ENCODE measurements at places on chromosomes 5 and 9.

DNA sequence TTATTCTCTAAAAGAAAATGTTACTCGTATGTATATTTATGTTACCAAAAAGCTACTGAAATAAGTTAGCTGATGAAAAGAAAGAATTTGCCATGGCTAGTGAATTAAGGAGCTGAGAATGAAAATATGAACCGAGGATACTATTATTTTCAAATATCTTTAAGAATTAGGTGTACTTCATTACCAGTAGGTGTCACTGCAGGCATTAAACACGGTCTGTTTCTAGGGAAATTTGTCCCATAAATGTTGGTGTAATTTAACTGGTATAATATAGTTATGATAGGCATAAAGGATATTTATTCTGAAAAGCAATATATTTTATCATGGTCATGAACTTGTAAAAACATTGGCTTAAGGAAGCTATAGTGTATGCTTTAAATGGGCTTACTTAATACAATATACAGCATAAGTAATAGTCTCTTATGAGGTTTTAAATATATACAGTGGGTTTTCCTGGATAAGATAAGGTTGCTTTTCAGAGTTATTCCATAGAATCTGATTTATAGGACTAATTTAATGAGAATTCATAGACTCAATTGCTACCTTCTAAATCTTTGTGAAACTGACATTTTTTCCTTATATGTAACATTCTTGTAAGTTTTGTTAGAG, 72.4 kb upstream of the MPDZ start:
- DNase-seq = no peak

- DNase-seq = no peak
These were observed 26.7 kb downstream of the PITX1 start for GRCh38 chr5:135007305-135007704.

GRCh38 chr5:32027717-32028458, 146.2 kb downstream of the GOLPH3 start:
- no peak for DNase-seq

DNA sequence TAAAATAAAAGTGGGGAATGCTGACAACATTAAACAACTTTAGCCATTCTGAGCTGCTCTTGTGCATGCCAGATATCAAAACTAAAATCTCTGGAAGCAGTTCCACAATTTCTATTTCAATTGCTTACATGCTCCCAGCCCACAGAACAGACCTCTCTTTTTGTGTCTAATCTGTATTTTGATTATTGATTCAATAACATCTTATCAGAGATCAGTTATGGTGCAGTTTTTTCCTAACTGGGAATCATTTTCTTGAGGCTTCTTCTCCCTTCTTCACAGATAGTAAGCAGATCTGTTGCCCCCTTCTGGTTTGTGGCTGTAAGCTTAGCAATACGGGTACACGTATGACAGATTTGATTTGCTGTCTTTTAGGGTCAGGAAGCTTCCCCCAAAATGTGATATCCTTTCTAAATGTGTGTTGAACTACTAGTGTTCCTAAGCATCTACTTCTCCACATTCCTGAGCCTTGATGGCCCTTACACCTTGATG, 39.4 kb downstream of the MRPS27 start:
- DNase-seq = no peak

DNA sequence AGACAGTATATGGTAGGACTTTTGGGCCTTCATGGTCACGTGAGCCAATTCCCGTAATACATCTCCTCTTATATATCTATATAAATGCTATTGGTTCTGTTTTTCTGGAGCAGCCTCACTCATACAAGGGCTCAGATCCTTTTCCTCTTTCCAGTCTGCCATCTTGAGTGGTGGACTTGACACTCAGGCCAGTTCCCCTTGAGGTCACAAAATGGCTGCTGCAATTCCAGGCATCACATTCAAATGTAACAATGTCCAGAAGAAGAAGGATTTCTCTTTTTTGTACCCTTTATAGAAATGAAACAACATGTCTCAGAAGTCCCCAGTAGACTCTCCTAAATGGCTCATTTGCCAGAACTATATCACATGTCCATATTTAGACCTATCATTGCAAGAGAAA, 4.5 kb downstream of the GPR150 start:
- no peak for DNase-seq

DNA sequence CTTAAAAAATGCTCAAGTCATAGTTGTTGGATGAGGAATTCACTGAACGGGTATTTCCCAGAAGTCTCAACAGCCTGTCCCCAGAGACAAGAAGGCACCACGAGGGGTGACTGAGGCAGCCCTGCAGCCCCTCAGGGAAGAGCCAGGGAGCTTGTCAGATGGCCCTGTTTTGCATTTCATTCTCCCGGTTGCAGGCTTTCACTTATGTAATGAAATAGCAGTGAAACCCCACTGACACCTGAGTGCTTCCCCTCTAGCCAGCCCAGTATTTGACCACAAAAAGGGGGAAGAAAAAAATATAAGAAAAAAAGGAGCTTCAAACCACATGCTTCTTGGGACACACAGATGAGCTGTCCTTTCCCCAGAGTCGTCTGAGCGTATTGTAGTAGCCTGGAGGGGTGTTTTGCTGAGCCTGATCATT, 75.3 kb upstream of the IL12B start:
- DNase-seq = no peak

DNA sequence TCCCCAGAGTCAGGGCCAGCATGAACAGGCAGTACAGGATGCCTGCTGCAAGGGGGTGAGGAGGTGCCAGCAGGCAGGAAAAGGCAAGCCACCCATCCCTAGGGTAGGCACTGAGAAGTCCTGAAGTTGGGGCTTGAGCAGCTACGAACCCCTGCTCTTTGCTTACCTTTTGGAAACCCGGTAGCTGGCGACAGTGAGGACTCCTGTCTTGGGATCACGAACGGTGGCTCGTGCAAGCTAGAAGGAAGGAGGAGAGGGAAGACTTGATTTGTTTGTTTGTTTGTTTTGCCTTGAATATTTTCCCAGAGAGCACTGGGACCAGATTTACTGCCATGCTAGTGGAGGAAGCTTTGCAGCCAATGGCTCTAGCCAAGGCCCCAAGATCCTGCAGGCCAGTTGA, 23.7 kb downstream of the P4HA2 start:
- DNase-seq = no peak

DNA sequence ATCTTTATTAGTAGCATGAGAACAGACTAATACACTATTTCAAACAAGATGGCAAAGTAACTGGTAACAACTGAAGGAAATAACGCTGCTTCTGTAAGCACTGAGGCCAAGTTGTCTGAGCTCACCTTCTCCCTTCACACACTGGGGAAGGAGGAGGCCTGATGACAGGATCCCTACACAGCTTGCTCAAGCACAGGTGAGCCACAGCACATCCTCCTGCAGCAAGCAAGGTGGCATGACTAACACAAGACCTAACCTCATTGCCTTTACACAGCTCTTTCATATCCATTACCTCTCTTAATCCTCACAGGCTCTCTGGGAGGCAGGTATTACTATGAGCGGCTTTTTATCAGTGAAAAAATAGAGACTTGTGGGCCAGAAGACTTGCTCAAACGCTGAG, 83.3 kb downstream of the ARL15 start:
- no peak for DNase-seq

DNA sequence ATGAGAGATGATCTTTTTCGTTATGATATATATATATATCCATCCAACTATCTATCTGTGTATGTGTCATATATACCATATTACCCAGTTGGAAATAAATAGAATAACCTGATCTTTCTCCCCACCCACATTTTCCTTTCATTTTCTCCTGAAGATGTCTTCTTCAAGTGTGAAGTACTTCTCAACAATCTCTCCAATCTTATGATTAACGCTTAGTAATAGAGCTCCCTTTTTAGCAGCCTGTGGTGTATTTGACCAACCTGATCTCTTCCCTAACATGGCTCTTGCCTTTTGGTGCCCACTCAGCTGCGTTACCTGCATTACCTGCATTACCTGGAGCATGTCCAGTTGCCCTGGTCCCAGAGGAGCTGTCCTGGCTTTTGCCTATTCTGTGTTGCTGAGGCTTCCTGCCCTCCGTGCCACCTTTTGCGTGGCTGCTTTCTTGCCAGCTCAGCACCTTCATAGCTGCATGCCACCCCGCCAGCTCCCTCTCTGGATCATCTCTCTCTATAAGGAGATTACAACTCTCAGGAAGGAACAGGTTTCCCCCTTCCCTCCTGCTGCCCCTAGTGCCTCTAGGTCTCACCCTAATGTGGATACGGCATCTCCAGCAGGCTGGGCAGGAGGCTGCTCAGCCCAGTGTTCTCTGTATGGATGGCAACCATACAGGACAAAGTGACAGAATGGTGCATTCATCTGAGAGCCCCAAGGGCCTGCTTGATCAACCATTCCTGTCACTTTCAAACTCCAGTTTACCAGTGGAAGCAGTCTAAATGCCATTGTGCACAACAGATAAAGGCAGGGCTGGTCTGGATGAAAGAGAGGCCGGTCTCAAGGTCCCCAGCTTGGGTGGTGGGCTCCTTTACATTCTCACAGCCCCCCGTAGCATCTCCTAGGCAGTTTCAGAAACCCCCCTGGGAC, 126.7 kb downstream of the GADD45G start:
- DNase-seq = no peak

- peak; percentile 16 for DNase-seq
These were observed 17.1 kb downstream of the MTREX start for GRCh38 chr5:55324815-55325418.

DNA sequence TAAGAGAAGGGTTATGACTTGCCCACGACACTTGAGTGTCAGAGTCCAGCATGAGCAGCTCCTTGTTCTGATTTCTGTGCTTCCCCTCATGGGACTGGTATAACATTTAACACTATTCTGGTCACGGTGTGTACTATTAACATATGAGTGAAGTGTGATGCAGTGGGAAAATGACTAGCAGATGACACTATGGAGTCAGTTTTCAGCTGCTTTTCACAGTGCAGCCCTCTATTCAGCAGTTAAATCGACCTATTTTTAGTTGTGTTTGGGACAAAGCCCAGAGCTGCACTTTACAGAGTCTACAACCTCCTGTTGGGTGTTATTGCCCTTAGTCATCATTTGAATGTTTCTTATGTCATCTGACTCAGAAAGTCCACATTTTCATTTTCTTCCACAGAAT, 59.1 kb downstream of the CHSY3 start:
- DNase-seq = no peak

GRCh38 chr5:36734422-36734821, 128.0 kb downstream of the SLC1A3 start:
- no peak for DNase-seq

GRCh38 chr5:151064916-151065499, 15.8 kb downstream of the TNIP1 start:
- DNase-seq = no peak

DNA sequence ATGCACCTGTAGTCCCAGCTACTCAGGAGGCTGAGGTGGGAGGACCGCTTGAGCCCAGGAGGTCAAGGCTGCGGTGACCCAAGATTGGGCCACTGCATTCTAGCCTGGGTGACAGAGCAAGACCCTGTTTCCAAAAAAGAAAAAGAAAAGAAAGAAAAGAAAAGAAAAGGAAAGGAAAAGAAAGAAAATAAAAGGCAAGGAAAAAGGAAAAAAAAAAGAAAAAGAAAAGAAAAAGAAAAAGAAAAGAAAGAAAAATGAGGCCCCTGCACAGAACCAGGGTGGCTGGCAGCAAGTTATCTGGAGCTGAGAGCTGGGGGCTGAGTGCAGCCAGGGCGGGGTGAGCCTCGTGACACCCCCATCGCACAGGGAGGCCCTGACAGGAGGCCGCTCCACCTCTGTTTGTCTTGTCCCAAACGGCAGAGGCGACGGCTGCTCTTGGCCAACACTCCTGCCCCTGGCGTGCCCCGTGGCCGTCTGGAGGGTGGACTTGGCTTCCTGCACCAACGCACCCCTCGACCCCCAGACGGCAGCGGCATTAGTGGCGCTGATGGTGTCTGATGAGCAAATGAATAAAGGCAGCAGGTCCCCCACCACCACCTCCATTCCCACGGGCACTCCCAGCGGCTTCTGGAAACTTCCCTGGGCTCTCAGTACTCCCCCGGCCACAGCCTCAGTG, 16.7 kb downstream of the EXD3 start:
- DNase-seq = no peak

DNA sequence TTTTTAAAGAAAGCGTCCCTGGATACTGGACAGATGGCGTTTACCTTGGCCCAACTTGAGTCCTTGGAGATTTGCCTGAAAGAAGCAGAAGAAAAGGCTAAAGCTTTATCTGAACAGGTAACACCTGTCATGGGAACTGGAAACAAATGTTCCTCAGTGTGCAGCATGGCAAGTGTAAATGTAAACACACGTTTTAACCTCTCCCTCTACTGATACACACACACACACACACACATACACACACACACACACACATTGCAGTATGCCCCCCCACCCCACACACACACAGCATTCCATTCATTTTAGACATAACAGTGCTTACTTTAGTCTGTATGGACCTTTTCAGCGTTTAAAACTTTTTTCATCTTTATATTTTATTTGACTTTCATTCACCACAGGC, 51.1 kb downstream of the CCDC192 start:
- no peak for DNase-seq

GRCh38 chr5:30103052-30103451, 1090.4 kb upstream of the CDH6 start:
- no peak for DNase-seq

DNA sequence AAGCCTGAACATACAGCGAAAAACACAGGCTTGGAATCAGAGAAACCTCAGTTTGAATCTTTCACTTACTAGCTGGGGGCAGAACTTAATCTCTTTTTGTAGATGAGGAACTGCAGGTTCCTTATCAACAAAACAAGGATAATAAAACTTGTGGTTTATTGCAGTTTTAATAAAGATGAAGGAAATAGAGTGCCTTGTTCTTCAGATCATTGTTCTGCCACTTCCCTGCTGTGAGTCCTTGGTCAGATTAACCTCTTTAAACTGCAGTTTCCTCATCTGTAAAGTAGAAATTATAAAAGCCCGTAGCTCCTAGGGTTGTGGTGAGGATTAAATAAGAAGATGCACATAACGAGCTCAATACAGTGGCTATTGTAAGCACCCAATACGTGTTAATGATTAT, 57.4 kb downstream of the FEM1C start:
- no peak for DNase-seq

GRCh38 chr5:180910735-180911134, 11.8 kb downstream of the BTNL8 start:
- no peak for DNase-seq

Data from CD4-positive, alpha-beta T cell treated with Interleukin-6 at 100 ng/mL for 8 hours (primary cell).